ENCODE measurements at places on chromosomes 12 and 14.

DNA sequence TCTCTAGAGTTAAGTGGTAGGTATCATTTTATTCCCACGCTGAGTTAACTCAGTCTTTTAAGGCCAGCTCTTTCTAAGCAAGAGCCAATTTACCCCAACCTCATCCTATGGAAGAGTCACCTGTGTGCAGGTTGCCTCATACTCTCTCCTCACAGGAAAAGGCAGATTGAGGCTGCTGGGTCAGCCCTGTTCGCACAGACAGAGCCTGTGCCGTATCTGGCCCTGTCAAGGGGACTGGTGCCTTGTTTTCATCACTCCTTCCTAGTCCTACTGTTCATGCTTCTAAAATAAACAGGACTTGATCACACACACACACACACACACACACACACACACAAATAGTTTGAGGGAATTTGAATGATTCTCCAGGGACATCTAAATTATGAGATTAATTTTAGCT is 285.0 kb downstream of the SLC6A15 start:
- DNase-seq = no peak

DNA sequence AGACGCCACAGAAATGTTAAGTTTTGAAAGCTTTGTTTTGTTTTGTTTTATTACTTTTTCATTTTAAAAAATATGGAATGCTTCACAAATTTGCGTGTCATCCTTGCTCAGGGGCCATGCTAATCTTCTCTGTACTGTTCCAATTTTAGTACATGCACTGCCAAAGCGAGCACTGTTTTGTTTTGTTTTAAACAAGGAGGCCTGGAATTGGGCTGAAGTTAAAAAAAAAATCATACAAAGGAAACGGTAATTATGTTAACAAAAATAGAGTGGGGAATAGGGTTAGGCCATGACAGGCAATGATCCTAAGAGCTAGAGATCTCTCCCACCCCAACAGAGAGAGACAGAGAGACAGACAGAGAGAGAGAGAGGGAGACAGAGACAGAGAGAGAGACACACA is 57.0 kb downstream of the ZFP36L1 start:
- peak; percentile 58 for DNase-seq

DNA sequence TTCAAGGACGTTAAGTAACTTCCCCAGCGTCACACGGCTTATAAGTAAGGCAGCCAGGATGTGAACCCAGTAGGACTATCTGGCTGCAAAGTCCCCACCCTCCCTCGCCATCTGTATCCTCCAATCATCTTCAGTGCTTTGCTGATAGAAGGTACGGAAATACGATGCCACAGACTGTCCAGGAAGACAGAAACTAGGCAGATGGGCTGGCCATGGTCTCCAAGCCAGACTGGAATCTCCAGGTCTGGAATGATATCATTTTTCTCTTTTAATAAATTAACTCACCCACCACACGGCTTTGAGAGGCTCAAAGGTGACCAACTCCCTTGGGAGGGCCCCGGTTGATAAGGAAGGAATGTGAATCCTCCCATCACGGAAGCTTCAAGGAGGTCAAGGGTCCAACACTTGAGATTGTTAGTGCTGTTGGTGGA is 16.3 kb upstream of the BDKRB1 start:
- DNase-seq = no peak

GRCh38 chr12:55703901-55704761 is 3.6 kb downstream of the ITGA7 start:
- no peak for DNase-seq

GRCh38 chr14:101813833-101814232 is 52.3 kb downstream of the PPP2R5C start:
- no peak for DNase-seq

GRCh38 chr12:78878459-78878858 is 13.9 kb downstream of the SYT1 start:
- DNase-seq = no peak

DNA sequence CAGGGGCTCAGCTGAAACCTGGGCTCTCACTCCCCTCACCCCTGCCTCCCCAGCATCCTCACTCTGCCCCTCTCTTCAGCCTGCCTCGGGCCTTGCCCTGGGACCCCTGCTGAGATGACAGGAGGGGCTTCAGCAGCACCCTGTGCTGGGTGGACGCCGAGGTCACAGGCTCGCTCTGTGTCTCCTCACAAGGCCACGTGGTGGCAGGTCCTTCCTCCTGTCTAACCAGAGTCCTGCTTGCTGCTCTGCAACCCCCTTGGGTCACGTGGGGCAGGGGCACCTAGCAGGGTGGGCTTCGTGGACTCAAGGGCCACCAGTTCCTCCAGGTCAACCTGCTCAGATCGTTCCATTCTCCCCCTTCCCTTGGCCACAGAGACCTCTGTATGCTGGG is 90.4 kb downstream of the TMEM121 start:
- no peak for DNase-seq

DNA sequence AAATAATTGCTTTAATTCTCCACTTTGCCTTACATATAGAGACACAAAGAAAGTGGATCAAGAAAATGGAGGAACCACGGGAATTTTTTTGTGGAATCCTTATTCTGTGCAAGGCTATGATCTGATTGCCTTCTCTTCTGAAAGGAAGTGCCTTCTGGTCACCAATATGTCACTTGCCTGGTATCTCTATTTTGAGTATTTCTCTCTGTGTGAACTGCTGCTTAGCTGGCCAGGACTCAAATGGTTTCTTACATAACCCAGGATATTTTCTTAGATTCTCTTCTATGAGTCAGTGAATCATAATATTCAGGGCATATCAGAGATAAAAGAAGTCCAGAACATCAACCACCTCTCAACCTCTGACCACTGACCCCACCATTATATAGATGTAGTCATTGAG is 156.1 kb downstream of the DIO2 start:
- no peak for DNase-seq

DNA sequence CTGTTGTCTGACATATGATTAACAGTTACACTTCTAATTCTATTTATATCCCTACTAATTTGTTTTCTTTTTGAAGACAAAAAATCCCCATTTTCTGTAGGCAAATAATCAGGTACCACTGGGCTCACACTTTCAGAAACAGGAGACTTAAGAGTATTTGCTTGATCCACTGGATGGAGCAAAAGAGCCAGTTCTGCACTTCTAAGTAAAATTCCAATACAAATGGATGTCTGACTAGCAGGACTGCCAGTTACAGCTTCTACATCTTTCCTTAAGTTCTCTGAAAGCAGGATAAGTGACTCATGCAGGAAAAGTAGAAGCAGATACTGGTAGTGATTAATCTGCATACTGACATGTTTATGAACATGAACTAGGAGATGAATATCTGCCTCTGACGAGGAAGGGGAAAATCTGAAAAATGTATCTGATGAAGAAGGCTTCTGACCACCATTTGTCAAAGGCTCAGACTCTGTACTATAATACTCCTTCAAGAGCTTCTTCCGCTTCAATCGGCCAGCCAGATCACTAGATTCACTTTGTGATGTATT is 73.8 kb upstream of the ANKS1B start:
- no peak for DNase-seq

GRCh38 chr14:105180592-105181548 is at the start of gene NUDT14:
Gene NUDT14, minus strand, starts transcription at chr14:105181312. Its CDS starts 103 bp downstream, at chr14:105181209.
- peak; percentile 88 for DNase-seq

DNA sequence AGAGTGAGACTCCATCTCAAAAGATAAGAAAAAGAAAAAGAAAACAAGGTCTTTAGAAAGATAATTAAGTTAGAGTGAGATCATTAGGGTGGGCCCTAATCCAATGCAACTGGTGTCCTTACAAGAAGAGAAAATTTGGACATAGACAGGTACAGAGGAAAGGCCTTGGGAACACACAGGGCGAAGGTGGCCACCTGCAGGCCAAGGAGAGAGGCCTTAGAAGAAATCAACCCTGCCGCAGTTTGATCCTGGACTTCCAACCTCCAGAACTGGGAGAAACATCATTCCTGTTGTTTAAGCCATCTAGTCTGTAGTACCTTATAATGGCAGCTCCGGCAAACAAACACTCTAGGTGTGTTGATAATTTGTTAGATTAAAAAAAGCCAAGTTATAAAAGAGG is 491.9 kb downstream of the MED13L start:
- no peak for DNase-seq

DNA sequence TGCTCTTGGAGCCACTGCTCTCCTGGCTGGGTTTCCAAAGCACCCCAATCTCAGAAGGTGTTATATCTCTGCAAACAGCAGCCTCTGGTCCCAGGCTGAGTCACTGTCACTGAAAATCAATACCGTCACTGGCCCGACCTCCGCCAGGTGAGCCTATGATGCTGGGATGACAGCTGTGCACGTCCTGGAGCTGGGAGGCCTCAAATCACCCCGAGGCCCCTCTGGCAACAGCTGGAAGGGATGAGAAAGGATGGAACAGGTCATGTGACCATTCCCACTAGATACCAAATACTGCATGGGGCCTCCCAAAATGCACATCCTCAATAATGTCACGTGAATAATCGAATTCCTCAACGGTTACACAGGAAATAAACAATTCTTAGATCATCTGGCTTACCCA is 190.8 kb downstream of the TTC7B start:
- DNase-seq = no peak

DNA sequence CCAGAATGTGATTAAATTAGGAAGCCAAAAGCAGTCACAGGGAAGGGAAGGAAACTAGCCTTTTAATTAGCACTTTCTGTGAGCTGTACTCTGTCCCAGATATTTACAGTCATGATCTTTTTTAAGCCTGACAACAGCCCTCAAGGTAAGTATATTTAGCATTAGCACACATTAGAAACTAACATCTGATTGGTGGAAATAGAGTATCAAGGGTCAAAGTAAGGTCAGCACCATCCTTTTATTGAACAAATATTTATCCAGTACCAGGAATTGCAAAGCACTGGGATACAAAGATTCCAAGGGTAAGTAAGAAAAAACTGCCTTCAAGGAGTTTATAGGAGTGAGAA is 28.2 kb downstream of the RPGRIP1 start:
- no peak for DNase-seq

DNA sequence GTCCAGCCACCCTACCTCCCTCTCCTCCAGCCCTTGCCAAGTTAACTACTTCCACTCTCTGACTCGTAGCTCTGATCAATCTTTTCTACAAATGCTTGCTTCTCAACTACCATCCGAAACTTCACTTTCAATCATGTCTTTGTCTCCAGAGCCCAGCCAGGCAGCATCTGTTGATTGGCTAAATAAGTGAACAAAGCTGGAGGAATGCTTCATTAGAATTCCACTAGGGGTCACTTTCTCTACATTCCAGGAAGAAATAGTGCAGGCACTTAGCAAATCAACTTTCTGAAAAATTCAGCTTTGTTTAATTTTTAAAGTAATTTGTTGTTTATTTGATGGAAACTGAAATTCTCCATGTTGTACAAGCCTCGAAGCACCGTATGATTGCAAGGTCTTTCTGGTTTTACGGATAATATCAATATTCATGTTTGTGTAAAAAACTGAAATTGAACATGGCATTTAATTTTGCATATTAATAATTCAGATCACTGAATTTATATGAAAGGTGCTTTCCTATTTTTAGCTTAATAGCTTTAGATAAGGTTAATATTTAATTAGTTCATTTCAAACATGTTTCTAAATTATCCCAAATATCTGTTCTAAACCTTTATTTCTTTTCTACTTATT is 32.4 kb upstream of the HELB start:
- peak; percentile 55 for DNase-seq

- no peak for DNase-seq
These were observed 45.5 kb downstream of the CHST11 start for GRCh38 chr12:104502217-104502616.

DNA sequence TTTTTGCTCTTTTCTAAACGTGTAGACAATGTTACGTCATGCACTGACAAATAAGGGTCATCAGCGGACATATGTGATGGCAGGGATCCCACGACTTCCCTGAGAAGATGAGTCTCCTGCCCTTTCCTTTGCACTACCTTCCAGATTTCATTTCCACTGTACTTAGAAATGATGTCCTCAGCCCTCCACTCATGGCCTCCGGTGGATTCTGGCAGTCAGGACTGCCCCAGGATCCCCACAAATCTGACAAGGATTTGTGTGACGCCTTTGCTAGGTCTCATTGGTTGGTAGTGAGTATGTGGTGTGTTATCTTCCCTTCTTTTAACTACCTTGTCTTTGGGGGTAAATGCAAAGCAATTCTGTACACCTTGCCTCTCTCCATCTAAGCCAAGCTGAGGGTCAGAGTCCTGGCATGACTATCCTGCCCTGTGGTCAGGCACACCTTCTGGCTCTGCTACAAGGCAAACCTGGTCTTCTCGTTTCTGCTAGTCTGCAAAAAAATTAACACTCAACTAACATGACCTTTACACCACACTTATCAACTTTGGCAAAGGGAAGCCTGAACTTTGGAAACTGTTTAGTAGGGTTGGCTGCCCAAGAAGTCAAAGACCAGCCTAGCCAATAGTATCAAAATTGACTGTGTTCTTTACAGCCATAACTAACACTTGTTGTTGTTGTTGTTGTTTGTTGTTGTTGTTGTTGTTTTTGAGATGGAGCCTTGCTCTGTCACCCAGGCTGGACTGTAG is 17.3 kb upstream of the DHRS4 start:
- DNase-seq = no peak

DNA sequence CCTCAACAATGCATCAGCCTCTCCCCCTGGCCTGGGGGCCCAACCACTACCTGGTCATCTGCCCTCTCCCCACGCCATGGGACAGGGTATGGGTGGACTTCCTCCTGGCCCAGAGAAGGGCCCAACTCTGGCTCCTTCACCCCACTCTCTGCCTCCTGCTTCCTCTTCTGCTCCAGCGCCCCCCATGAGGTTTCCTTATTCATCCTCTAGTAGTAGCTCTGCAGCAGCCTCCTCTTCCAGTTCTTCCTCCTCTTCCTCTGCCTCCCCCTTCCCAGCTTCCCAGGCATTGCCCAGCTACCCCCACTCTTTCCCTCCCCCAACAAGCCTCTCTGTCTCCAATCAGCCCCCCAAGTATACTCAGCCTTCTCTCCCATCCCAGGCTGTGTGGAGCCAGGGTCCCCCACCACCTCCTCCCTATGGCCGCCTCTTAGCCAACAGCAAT is 7.4 kb upstream of the RNU7-1 start:
- no peak for DNase-seq

GRCh38 chr12:18439541-18439940 is 178.2 kb downstream of the PIK3C2G start:
- DNase-seq = no peak

- DNase-seq = no peak
These were observed 22.7 kb downstream of the POLE start for GRCh38 chr12:132664206-132665148.

GRCh38 chr14:101126731-101127130 is 223.2 kb upstream of the RTL1 start:
- DNase-seq = no peak

DNA sequence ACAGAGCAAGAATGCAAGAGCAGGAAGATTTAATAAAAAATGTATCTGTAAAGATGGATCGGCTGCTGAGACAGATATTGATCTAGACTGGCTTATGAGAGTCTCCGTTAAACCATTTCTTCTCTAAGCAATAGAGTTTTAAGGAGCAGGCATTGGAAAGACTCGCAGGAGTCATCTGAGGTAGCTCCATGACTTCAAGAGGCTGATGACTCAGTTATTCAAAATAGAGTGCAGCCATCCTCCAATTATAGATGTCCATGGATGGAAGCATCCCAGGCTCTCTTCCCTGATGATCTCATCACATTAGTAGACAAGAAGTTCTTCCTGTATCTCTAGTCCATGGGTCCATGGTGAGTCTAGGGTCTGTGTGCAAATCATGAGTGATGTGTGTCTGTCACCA is 638.3 kb upstream of the TMEM132C start:
- DNase-seq = no peak

Data from kidney (tissue), 22 donors.